ENCODE measurements at places on chromosomes 3 and 15.

DNA sequence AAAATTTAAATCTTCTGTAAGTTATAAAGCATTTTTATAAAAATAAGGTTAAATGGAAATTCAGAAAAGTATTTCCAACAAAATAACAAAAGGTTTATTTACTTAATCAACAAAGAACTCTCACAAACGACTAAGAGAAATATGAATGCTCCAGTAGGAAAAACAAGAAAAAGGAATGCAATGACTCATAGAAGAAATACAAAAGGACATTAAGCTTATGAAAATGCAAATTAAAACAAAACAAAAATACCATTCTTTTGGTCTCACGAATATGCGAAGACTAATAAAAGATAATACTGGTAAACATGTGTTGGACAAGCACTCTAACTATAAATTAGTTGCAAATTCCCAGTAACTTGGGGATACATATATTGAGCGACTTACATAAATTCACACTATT is 17.5 kb upstream of the TBC1D5 start:
- peak; percentile 15 for DNase-seq

GRCh38 chr3:106688464-106688863 is 688.8 kb upstream of the CCDC54 start:
- peak; percentile 88 for DNase-seq

DNA sequence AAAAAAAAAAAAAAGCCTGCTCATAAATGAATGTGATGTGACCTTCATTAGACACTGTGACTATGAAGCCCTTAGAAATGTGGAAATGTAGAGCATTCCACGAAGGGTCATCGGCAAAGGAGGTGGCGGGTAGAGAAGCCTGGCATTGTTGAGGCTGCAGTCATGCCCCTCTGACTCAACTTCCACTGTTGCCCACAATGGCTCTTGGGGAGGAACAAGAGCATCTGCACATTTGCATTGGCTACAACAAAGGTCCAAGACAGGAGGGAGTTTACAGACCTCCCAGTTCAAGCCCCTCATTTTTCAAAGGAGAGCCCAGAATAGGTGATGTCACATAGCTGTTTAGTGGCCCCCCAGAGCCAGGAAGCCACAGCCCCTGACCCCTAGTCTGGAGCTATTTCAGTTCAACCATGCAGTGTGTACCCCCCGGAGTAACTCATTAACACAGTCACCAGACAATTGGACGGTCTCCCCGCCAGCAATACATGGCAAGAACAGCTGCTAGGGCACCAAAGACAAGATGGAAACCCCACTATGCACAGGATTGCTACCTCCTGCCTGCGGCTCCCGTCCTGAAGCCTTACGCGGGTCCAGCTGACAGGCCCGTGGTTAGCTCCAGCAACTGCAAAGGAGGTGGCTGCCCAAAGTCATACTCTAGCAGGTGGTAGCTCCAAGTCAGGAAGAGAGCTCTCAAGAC is 56.2 kb downstream of the SH3BP5 start:
- DNase-seq, result peak; percentile 39

DNA sequence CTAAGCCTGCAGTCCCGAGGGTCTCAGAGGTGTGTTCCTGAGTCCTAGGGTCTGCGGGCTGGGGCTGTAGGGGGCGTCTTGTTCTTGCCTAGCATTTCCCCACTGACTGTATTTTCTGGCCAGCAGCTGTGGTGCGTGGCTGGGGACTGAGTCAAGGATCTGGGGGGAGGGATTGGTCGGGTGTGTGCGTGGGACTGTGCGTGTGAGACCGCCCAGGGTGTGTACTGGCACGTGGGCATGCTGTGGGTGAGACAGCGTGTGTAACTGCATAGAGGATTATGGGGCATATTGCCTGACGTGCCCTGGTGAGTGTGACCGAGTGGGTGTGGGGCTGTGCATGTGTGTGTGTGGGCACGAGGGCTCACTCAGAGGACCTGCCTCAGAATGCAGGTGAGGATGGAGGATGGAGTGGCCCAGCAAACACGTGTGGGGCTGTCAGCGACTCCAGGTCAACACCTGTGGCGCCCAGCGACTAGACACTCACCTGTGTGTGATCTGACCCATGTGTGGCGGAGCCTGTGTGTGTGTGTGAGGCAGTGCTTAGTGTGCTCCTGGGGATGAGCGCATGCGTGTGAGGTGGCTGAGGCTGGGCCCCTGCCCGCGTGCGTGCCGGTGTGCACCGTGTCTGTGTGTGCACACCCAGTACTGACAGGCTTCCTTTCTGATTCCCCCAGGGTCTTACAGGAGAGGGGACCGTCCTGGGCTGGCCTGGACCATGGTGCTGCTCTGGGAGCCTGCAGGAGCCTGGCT is 20.9 kb downstream of the FBLN2 start:
- DNase-seq, result peak; percentile 41

DNA sequence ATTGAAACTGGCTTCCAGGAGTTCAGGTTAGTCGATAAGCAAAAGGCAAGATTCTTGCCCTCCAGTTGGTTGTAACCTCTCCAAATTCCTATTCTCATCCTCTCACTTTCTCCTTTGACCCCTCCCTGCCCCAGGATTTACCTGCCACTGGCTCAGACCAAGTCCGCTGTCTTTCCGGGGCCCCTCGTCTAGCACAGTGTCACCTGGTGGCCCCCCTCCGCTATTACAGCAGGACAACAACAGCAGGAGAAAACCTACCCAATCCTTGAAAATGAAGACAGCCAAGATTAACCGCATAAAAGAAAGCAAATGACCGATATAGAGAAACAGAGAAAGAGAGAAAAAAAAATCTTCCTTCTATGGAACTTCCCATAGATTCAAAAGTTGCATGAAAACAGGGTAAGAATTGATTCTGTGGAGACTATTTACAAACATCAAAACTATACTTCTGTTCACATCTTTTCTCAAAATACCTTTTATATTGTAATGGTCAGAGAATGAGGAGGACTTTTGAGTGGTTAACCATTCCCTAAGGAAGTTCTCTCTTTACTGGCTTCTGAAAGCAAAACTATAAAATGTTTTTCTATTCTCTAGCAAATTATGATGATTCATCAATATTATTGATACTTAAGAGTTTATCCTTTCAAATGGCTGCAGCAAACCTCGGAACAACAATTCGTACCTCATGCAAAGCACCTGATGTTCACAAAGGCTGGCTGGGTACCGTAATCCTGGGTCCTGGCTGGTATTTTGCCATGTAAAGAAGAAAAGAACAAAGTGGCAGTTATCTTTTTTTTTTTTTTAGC is 10.0 kb upstream of the ST8SIA2 start:
- DNase-seq, result peak; percentile 10

DNA sequence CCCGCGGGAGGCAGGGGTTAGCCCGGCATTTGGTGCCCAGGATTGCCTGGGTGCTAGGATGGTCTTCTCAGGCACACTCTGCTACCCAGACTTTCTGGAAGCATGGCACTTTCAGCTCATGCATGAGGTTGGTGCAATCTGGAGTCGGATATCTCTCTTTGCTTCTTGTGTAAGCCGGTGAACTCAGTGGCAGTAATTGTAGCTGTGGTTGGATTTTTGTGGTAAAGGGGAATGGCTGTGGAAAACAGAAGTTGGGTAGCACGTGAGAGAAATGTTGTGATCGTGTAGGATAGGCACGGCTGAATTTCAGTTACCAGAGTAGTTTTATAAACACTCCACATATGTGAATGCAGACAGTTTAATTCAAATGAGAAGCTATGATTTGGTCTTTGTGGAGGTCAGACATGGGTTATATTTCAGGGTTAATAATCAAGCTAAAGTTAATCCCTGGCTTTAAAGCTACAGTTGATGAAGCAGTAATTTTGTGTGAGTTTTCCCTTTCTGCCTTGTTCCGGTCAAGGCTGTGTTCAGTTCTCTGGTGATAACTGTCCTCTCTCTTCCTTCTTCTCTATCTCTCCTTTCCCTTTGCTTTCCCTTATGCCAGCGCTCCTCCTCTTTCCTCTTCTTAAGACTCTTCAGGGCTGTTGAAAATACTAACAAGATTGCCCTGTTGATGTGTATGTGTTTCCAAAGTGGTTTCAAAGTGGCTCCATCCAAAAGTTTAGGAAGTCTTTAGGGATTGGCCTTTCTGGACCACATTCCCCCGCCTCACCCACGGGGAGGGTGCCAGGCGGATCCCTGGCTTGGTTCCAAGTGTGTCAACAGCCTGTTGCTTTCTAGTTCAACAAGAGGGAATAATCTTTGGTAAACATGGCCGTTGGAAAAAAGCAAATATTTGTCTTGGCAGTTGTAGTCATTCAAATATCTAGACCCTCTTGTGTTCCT is 404.6 kb upstream of the C2CD4B start:
- peak; percentile 95 for DNase-seq

DNA sequence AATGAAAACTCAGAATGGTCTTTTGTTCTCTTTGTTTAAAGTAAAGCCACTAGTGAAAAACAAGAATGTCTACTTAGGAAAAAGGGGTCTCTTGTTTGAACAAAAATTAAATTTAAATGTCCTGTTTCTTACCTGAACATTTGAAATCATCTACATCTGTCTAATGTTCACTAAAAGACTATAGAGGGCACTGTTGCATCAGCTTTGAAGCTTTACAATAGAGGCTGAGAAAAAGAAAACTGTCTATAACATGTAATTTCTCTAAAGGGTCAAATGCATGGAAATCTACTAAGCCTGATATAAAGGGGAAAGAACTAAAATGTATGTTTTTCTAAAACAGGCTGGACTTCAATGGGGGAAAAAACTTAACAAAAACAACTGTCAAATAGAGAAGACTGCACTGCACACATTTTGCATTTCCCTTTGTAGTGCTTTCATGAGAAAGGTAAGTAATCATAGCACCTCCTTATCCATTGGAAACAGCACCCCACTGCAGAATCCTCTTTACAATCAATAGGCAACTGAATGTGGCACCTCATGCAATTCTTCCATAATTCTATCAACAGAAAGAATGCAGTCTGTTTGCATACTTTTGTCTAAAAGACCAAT is 26.3 kb downstream of the DPH6 start:
- peak; percentile 67 for DNase-seq

DNA sequence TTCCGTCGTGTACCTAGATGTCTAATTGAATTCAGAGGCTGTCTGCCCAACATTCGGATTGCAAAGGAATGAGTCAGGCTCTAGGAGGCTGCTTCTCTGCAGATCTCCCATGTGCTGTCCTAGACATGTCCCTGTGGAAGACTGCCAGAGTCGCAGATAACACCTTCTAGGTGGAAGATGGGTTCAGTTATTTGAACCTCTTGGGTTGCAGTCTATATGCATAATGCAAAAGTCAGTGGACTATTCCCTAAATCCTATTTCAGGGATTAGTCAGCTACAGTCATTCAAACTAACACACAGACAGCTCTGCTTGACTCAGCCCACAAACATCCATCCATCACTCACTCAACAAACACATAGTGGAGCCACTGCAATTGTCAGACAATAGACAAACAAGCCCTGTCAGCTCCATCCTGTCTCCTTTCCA is 300.0 kb upstream of the CTNNB1 start:
- DNase-seq, result peak; percentile 28

DNA sequence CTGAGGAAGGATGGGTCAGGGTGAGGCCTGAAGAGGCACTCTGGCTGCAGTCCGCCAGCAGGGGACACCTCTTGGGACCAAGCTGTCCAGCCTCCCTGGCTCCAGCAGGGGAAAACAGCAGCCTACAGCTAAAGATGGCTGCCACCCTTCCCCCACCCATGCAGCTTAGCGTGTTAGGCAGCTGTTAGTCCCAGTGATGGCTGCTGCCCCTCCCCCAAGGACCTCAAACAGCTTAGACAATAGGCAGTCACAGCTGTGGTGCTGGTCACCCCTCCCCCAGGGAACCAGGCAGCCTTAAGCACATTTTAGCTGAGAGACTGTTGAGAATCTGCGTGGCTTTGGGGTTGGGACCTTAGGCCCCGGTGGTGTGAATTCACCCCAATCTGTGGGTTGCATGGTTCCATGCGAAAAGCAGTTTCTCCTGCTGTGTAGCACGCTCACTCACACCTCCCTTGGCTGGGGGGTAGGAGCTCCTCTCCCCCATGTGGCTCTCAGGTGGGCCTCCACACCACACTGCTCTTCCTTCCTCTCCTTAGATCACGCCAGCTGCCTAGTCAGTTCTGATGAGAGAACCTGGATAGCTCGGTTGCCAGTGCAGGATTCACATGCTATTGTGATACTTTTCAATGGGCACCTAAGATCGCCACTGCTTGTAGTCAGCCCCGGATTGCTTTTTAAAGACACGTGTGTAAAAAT is 140.5 kb upstream of the CADPS start:
- no peak for DNase-seq

GRCh38 chr3:65619451-65619881 is 419.3 kb downstream of the MAGI1 start:
- DNase-seq, result peak; percentile 70

DNA sequence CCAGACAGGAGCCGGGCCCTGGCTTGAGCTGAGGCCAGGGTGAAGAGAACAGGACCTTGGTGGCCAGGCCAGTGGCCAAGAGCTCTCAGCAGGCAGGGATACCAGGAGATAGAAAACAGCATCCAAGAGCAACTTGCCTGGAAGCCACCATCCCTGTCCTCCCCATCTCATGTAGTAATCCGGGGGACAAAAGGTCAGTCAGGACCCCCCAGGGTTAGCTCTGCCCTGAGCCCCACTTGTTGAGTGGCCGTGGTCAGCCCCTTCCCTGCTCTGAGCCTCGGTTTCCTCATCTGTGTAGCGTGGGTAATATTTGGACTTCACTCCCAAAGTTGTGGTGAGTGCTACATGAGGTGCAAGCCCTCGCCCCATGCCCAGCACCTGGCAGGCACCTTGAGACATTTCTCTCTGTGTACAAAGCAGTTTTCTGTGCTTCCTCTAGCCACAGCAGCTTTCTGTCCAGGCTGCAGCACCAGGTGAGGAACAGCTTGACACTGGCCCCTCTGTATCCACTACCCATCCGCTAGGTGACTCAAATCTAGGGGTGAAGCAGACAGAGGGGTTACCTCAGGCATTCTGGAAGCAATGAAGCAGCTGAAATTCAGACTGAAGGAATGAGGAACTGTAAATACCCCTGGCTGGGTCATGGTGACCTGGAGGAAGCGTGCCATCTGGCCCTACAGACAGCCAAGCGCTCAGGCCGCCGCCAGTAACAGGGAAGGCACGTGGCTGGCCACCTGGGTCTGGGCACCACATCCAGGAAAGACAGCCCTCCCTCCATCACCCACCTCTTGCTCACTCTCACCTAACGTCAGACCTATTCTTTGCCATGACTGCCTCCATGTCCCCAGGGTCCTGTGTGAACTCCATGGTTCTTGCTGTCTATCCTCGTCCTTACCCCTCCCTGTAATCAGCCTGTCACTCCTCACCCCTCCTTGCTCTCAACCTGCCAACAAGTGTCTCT is 6.7 kb downstream of the CISH start:
- DNase-seq, result no peak

DNA sequence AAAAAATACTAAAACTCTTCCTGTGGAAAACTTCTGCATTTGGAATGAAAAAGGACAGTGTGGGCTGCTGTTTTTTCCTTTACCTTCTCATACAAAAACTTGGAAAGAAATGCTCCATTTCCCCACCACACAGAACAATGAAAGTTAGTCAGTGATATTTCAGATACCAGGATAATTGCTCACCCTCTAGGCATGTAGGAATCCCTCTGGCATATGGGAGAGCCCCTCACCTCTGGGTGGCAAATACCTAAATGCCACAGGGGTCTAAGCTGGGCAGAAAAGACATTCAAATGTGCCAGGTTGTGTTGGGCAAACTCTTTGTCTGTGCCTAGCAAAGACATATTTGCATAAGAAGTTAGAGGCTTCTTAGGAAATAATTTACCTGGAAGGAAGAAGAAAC is 560.3 kb upstream of the NR2F2 start:
- DNase-seq, result peak; percentile 43

GRCh38 chr15:101246824-101247745 is 4.8 kb downstream of the CHSY1 start:
- DNase-seq, result no peak

All from EH (cell line).